Posterior cingulate gyrus (tissue), 11 donors: ENCODE measurements at places on chromosomes 1 and 21.

GRCh38 chr1:175410560-175410959 is 218.0 kb upstream of the KIAA0040 start:
- no peak for DNase-seq

GRCh38 chr1:215220346-215220745 is 137.8 kb downstream of the KCNK2 start:
- no peak for DNase-seq

DNA sequence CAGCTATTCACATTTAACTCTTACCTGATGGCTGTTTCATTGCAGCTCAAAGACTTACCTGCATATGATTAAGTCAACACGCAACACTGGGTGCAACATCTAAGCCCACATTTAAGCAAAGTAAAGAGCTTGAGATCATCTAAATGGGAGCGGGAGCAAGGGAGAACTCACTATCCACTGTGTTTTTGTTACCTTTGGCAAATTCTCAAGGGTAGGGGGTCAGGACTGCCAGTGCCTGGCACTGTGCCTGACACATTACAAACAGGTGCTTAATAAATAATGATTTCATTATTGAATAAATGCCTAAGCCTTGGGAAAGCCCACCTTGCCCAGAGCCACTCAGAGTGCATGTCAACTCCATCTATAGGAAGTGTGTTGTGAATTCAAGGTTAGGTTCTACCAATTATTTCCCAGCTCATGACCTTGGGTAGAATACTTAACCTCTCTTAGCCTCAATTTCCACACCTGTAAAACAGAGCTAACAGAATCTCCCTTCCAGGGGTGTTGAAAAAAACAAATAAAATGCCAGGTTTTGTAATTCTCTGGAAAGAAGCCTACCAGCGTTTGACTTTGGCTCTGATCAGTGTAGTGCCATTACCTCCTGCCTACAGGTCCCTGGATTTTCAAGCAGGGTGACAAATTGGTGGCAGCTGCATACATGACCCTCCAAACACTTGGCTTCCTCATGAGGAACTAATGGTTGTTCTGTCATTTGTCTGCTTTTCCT is 109.7 kb downstream of the TGFBR3 start:
- DNase-seq, result no peak

- no peak for DNase-seq
These were observed 21.6 kb upstream of the STUM start for GRCh38 chr1:226526801-226527595.

DNA sequence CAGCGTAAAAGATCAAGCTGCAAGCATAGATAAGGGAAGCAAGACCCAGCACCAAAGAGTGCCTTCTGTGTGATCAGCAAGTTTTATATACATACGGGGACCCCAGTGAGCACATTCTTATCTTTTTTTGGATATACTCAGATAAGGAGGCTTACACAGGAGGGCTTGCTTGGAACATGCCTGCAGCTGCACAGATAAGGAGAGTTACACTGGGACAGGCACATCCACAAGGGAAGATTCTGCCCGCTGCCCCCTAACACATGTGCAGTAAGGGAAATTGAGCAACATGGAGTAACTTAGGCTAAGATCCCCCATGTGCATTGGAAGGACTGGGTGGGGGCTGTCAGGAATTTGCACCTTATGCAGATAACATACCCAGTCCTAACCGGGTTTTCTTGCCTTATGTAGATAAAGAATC is 1334.8 kb downstream of the MRPL39 start:
- no peak for DNase-seq

GRCh38 chr21:15669247-15669646 is 60.5 kb upstream of the USP25 start:
- DNase-seq, result no peak

DNA sequence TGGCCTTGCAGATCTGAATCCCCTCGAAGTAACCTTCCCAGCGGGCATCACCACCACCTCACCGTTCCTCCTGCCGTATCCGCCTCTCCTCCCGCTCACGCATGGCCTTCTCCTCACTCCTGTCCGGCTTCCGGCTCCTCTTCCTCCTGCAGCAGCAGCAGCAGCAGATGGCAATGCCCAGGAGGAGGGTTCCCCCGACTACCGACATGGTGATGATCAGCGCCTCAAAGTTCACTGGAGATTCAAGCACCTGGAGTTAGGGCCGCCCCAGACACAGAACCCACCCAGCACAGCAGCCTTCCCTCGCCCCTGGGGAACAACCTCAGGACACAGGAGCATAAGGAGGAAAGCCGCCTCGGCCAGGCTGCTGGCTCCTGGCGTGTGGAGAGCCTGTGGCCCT is 17.4 kb downstream of the PTTG1IP start:
- peak; percentile 59 for DNase-seq

DNA sequence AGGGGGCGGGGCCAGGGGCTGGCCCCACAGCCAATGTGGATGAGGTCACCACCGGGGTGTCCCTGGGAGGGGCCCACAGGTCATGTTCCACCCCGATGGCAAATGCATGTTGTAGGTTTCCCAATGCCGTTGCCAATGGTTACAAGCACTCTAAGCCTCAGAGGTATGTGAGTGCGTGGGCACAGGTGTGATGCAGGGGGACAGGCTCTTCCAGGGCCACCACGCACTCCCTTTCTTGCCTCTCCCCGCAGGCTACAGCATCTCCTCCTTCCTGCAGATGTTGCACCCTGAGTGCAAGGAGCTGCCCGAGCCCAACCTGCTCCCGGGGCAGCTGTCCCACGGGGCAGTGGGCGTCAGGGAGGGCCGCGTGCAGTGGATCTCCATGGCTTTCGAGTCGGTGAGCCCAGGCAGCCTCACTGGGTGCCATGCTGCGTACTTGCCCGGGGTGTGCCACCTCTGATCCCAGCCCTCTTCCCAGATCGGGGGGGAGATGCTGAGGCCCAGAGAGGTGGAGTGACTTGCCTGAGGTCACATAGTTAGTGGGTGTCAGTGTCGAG is 52.4 kb downstream of the DISP3 start:
- DNase-seq, result no peak

DNA sequence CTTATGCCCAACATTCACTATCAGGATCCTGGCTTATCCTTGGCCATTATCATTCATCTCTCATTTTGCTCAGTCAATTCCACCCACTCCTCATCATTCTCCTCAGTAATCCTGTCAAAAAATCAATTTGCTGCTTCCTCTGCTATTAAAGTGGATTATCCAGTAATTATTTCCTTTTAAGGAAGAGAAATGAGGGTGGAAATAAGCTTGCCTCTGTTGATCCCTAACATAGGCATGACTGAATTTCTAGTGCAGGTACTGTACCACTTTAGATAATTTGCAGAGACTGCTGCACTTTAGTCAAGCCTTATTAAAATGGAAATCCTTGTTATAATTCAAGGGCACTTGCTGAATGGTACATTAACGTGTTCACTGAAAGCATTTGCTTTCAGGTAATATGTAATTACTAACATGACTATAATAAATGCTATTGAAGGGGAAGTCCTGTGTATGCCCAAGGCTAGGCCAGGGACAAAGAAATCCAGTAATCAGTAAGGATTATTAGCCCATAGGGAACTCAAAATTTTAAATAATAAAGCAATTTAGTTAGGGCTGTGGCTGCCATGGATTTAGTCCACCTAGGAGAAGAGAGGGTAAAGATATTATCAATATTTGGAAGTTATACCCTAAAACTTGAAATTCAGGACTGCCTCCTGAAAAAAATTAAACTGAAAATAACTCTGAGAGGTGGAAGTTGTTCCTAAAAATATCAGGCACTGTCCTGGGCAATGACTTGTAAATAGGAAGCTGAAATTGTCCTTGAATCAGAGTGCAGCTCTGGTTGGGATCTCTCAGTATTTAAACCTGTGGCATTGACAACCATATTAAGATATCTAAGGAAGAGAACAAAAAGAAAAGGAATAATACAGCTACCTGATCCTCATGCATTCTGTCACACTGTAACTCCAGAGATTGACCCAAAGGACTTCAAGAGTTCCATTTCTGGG is 43.4 kb downstream of the RGS2 start:
- no peak for DNase-seq
